ENCODE measurements at places on chromosomes 16 and 17.

GRCh38 chr16:86604436-86605193 is 26.3 kb downstream of the FOXL1 start:
- DNase-seq: peak; percentile 9

GRCh38 chr17:50627782-50628601 is 6.7 kb upstream of the ABCC3 start:
- no peak for DNase-seq

- no peak for DNase-seq
These were observed 7.2 kb downstream of the ADORA2B start for GRCh38 chr17:15952048-15952532.

DNA sequence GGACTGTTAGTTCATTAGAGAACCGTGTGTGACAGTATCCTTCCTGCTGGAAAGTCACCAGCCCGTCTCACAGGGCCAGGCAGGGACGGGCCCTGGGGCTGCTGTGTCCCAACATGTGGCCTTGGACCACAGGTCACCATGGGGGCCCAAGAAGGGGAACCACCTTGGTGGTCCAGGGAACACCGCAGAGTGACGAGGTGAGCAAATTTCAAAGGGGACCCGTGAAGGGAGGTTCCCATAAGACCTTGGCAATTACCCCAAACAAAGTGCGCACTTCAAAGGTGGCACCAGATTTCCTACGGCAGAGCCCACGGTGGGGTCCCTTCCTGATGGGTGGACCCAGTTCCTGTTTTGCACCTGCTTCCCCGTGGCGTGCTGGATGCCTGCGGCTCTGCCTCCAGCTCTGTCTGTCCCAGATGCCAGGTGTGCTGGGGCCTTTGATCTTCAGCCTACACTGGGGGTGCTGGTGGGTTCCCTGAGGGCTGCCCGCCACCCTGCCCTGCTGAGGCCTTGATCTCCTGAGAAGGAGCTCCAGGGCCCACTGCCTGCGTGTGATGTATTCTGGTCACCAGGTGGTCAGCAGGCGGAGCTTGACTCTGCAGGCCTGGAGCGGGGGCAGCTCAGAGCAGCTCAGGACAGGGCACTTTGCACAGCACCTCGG is 27.0 kb downstream of the SLC7A5 start:
- DNase-seq: no peak

DNA sequence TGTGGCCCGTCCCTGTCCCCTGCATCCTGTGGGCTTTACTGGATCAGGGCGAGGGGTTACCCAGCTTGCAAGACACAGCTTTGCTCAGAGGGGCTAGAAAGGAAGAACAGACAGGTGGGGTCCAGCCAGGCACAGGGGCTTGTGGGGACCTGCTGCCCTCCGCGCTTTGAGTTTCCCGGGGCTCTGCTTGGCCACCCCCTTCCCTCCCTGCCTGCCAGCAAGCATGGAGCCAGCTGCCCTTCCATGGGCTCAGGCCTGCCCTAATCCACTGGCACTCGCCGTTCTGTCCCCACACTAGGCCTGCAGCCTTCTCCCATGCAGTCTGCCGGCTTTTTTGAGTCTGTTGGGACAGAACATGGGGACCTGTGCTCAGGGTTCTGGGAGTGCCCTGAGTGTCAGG is 3.4 kb downstream of the SNN start:
- no peak for DNase-seq

- DNase-seq: no peak
These were observed 2.7 kb downstream of the PPP1R1B start for GRCh38 chr17:39629494-39629880.

DNA sequence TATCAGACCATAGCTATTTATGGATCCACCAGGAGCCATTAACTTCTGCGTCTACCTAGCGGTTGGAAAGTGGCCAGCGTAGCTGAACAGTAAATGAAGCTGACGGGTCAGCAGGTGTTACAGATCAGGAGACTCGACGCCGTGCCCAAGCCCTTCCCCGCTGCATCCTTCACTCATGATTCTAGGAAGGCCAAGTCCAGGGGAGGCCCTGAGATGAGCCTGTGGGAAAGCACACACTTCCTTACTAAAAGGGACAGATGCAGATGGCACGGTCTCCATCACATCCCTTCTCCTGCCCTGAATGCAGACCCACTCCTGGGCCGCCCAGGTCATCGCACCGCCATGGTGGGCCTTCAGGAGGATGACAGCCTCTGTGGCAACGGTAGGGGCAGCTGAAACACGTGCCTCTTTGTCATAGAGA is 67.7 kb upstream of the DNAH17 start:
- DNase-seq: no peak

DNA sequence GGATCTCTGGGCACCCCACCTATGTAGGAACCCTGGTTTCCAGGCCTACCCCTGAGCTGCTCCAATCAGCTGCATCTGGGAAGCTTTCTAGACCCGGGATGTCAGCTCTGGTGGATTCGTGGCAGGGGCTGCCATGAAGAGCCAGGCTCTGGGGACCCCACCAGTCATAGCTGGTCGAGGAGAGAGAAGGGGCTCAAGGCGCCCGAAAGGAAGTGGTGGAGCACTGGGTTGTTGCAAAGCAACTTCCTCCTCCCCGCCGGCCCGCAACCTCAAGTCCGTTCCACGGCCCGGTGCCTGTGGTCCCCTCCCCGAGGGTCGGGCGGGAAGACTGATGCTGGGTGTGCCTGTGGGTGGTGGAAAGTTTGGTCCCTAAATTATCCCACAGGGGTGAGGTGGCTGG is 10.2 kb downstream of the TBKBP1 start:
- DNase-seq: no peak

GRCh38 chr17:63349478-63350000 is 96.6 kb downstream of the CYB561 start:
- no peak for DNase-seq

DNA sequence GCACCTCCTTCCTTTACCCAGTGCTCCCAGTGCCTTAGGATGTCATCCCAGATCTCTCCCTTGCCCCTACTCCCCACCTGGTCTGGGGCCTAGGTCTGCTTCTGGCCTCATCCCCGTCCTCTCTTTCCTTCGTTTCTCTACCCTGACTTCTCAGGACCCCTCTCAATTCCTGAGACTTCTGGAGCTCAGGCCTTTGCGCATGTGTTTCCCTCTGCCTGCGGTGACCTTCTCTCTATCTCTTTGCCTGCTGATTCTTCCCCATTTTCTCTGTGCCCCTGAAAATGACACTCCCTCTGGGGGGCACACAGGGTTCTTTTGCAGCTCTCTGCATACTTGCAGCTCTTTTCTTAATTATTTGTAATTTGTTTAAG is 13.5 kb downstream of the ADORA2B start:
- DNase-seq: no peak

DNA sequence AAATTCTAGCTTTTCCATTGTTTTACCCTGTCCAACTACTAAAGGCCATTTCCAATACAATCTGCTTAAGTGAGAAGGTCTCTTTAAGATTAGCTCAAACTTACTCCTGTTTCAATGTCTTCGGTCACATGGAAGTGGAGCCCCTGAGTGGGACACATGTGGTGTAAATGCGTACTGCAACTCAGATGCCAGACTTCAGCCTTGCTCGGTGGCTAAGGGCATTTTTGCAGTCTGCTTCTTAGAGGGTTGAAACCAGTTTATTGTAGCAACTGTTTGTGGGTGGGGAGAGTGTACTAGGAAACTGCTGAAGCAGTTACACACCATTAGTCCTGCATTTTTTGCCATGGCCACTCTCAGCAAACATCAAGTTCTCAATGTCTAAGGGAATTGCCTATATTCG is 140.6 kb downstream of the PARN start:
- DNase-seq: no peak

DNA sequence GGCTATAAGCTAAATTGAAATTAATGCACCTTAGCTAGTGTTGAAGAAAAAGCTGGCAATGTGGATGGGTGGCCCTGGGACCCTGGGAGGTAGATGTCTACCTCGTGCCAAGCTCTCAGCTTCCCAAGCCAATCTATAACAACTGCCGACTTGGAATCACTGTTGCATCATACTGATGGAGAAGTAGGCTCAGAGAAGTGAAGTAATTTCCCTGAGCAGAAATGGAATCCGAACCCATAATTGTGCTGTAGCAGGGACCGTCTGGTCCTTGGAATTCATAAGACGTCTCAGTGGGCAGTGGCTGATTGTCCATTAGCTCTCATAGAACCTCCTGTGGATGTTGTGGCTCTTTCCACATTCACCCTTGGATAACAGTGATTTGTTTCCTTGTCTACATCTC is 196.6 kb downstream of the RAB11FIP4 start:
- no peak for DNase-seq

Data from stimulated activated CD4-positive, alpha-beta T cell treated with anti-CD3 and anti-CD28 coated beads, TNF-alpha, amount 100 ng/mL, for 24 hours (primary cell).